Cardiac atrium fibroblast (primary cell): ENCODE measurements at places on chromosomes 4 and X. TPM values are rescaled to one million over a fixed set of nuclear protein-coding genes. Genes with fewer than 3 reads are reported as not detected.

Gene GABRA4
- not detected in 2 replicates for total RNA-seq

Gene NAA15
- total RNA-seq: 16.6 and 18.1 TPM in 2 replicates

Gene SPANXN3
- not detected in 2 replicates for total RNA-seq

Gene NLGN4X
- total RNA-seq: 0.18 and 0.49 TPM in 2 replicates

Gene MTMR8
- total RNA-seq: under 0.01 TPM in 1 of 2 replicates, not detected in the other

Gene CSAG1
- not detected in 2 replicates for total RNA-seq

Gene SPANXC
- total RNA-seq: not detected in 2 replicates

Gene TCEAL7
- 1.8 and 4.2 TPM in 2 replicates for total RNA-seq

Gene PPP2R2C
- total RNA-seq: 0.16 TPM in 1 of 2 replicates, not detected in the other

Gene CHRDL1
- total RNA-seq: 1.4 and 7.8 TPM in 2 replicates

Gene SPP1
- total RNA-seq: not detected in 2 replicates

Gene NAP1L3
- 1.8 TPM in 2 replicates for total RNA-seq

Gene IL2
- total RNA-seq: not detected in 2 replicates

Gene ALAS2
- total RNA-seq: not detected in 2 replicates
